ENCODE measurements at places on chromosomes 2 and 18.

GRCh38 chr2:77519888-77520506, 2.2 kb downstream of the LRRTM4 start:
- no peak for DNase-seq

DNA sequence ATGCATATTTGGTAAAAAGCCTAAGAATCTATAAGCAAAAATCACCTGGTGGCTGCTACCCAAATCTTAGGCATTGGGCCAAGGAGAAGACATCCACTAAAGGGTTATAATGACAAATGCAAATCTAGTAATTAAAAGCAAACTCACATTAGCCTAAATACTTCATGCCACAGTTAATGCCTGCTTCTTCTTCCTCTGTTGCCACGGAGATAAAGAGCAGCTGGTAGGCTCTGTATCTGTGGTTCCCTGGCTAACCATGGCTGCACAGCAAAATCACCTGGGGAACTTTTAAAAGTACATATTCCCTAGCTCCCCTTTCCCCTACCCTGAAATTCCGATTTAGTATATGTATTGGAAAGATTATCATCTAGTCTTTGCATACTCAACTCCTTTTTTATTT, 114.3 kb downstream of the LNPK start:
- DNase-seq, result no peak

DNA sequence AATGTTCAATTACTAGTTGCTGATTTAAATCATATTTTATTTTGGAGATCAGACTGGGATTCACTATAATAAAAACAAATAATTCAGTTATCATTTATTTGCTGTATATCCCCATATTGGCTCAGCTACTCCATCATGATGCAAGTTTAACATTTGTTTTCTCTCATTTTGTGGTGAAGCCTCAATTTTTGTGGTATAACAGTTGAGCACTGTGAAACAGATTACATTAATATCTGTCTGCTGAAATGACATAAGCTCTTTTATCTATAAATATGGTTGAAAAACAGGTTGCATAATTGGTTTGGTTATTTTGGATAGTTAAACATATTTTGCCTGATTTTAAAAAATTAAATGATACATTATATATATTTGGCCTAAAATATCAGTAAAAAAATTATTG, 67.7 kb downstream of the DPP4 start:
- DNase-seq, result no peak

DNA sequence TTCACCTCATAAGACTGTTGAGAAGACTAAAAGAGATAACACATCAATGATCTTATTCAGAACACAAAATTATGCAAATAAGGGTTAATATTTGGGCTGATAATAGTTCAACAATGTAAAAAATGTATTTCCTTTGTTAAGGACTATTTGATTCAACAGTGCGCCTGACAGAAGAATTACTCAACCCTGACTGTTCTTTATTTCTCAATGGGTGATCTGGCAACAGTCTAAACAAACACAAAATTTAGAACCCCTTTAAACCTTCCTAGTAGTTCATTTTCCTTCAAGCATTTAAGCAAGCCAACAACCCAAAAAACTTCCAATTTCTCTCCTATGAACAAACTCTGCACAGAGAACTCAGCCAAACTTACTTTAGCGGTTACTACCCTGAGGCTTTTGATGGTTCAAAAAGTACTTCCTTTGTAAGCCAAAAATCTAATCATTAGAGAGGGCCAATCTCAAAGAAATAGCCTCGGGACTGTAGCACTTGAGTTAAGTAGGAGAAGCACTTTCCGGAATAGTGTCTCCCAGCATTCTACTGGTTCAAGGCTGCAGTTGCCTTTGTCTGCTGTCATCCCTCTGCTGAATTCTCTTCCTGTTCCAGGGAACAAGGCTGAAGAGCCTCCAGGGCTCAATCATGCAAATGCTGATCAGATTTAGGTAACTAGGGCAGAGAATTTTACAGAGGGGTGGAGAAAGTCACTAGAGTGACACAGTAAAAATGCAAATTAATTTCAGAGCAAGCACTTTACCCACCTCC, 40.9 kb upstream of the MAPK4 start:
- no peak for DNase-seq

DNA sequence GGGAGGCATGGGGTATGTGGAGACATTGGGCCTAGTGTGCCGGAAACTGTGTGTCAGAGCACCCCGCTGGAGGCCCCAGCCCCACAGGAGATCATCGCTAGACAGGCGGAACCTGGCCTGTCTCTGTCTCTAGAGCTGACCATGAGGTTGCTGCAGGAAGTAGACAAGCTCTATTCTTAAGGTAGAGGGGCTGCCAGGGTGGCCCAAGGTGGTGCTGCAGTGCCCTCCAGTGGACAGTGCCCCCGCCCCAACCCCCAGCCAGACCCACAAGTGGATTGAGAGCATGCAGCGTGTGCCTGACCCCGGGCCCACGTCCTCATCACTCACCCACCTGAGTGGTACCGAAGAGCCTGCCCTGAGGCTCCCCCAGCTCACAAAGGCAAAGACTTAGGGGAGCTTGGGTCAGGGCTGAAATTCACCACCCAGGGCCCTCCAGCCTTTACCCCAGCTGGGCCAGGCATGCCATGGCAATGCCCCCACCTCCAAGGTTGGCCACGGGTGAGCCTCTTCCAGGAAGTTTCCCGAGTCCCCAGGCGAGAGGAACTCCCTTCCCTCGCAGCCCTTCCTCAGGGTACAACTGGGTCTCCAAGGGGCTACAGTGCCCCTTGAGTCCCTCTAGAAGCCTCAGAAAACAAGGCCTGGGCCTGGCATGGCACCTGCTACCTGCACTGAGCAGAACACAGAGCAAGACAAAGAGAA, 155.0 kb downstream of the TTC32 start:
- DNase-seq, result no peak

- no peak for DNase-seq
These were observed 41.2 kb downstream of the SLC9A2 start for GRCh38 chr2:102660574-102660973.

DNA sequence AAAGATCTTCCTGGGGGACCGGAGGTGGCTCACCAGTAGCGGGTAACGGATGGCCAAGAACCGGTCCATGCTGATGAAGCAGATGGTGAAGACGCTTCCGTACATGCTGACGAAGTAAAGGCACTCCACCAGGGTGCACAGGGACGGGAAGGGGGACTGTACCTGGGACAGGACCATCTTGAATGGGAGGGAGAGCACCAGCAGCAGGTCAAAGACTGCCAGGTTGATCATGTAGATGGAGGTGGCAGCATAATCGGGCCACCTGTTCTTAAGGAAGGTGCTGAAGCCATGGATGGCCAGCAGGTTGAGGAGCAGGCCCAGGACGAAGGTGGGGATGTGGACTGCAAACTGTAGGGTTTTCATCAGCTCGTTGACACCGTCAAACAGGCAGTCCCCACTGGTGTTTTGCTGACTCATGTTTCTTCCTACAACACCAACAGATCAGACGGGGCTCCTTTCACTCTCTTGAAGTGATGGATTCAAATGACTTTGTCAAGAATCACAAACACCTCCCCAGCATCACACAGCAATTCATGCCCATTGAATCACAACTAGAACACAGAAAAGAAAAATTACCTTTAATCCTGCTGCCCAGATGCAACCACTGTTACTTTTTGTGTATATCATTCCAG, 14.4 kb downstream of the GPR55 start:
- no peak for DNase-seq

- no peak for DNase-seq
These were observed 310.8 kb downstream of the EIPR1 start for GRCh38 chr2:3066831-3067230.

DNA sequence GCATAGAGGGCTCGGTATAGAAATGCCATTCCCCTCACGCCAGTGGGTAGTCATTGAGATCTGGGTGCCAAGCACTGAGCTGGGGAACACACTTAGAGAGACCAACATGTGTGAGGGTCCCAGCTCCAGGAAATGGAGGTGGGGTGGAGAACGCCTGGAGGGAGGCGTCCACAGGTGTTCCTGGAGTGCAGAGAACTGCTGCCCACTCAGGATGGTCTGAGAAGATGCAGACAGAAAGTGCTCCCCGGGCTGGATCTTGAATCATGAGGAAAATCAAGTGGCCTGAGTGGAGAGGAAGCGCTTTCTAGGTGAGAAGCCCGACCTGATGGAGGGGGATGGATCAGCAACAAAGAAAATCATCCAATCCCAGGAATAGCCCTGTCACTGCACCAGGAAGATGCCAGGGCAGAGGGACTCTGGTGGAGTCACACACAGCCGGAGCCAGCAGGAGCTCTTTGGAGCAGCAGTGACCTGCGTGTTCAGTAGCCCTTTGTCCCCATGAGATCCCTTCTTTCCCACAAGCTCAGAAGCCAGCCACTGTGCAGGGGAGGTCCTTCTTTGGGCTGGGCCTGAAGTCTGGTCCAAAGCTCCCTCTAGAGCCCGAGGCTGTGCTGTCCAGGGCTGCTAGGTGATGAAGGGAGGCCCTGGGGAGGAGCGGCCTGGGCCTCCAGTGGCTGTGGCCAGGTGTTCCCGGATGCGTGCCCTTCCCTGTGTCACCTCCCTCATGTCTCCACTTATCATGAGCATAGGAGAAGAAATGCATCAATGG, 112.3 kb downstream of the RNF144A start:
- DNase-seq, result no peak

- no peak for DNase-seq
These were observed 18.3 kb upstream of the BMP10 start for GRCh38 chr2:68889500-68889899.

DNA sequence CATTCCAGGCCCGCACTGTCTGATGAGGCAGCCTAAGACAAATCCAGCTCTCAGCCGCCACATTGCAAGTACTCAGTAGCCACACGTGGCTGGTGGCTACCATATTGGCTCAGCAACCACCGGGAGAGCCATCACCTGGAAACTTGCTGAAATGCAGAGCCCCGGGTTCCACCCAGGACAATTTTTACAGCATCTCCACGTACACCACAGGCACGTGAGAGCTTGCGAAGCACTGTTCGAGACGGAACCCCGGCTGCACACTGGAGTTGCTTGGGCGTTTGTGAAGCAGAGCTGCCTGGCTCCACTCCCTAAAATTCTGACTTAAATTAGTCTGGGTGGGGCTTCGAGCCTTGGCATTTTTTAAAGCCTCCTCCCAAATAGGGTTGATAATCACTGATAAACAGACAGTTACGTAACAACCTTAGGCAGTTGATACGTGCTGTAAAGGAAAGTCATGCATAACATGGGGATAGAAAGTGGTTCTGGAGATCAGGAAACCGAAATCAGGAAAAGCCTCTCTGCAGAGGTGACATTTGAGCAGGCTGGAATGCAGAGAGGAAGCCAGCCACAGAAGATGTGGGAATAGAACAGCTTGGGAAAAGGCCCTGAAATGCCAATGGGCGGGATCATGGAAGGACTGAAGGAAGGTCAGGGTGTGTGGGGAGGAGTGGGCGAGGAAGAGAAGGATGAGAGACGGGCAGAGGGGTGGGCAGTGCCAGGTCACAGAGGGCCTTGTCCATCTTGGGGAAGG, 6.2 kb downstream of the ASAP2 start:
- DNase-seq, result no peak

DNA sequence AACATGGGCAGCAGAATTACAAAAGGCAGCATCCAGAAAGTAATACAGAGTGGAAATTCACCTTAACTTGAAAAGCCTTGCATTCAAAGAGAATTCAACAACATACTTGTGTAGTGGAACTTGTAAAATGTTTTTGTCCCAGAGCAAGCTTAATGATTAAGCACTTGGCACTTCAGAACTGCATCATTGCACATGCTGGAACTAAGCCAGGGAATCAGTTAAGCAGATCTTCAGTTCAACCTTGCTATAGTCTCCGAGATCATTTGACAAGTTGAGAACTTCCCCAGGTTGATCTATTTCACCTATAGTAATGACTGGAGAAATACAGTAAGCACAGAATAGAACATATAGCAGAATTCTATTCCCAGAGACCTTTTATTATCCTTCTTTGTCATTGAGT, 1337.2 kb upstream of the NXPH2 start:
- no peak for DNase-seq

- no peak for DNase-seq
These were observed 68.4 kb downstream of the TANK start for GRCh38 chr2:161228511-161229240.

DNA sequence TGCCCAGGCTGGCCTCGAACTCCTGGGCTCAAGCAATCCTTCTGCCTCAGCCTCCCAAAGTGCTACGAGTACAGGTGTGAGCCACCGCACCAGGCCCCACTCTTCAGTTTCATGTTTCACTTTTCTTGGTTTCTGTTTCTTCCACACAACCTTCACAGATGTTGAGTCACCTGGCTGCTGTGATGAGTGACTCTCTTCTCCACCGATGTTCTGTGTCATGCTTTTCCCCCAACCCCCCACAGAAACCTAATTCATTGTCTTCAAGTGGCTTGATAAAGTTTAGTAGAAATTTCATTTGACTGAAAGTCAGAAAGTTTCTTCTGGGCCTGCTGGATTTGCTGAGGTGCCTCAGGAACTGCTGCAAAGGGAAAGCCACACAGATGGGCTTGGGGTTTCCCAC, 78.5 kb downstream of the SPHKAP start:
- no peak for DNase-seq

- DNase-seq, result no peak
These were observed 24.8 kb upstream of the CYP26B1 start for GRCh38 chr2:72172478-72172877.

GRCh38 chr18:69387186-69387585, 13.5 kb upstream of the DOK6 start:
- peak; percentile 67 for DNase-seq

- DNase-seq, result peak; percentile 19
These were observed 217.1 kb downstream of the KLHL29 start for GRCh38 chr2:23602116-23602515.

- no peak for DNase-seq
These were observed 19.6 kb downstream of the CPLX4 start for GRCh38 chr18:59298871-59299270.

DNA sequence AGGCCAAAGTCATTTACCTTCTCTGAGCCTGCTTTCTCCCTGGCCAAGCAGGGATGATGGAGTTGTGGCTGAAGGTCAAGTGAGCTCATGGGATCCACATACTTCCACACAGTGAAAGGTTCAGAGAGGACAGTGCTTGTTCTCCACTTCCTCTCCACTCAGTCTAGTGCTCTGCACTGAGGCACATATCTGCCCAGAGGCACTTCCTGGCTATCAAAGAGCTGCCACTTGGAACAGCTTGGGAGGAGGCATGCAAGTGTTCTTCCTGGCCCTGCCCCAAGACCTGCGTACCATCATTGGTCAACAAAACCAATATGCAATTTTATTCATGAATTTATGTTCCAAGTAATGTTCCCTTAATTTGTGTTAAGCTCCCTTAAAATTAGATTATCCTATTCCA, 71.9 kb downstream of the RNF152 start:
- no peak for DNase-seq

- DNase-seq, result no peak
These were observed 165.6 kb downstream of the TMEFF2 start for GRCh38 chr2:192029089-192029488.

- peak; percentile 33 for DNase-seq
These were observed 212.3 kb downstream of the CYP26B1 start for GRCh38 chr2:71935262-71935848.

DNA sequence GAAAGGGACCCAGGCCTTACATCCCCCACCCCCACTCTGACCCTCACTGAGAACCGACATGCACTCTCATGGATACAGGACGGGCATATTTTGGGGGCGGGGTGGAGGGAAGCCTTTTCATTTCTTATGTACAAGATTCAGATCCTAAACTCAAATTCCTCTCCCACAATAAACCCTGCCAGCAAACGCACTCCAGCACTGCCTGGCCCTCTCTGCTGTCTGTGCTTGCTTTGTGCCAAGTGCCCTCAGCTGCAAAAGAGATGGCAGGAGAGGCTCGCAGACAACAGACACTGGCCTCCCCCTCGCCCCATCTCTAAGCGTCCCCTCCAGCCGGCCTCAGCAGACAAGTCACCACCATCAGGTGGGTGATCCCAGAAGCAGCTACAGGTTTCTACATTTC, 42.4 kb downstream of the FAM168B start:
- no peak for DNase-seq

- no peak for DNase-seq
These were observed 62.5 kb downstream of the LHCGR start for GRCh38 chr2:48693066-48693465.

- no peak for DNase-seq
These were observed 26.4 kb downstream of the MYOM1 start for GRCh38 chr18:3193331-3193730.
